ENCODE measurements at places on chromosomes 6 and 20. TPM values are rescaled to one million over a fixed set of nuclear protein-coding genes. Genes with fewer than 3 reads are reported as not detected.

- no peak for DNase-seq
Observed at GRCh38 chr6:170108890-170109587, 181.8 kb downstream of the DLL1 start.

- DNase-seq: no peak
Observed at GRCh38 chr6:136087986-136088385, 162.1 kb downstream of the MTFR2 start.

- DNase-seq: no peak
Observed at GRCh38 chr6:44006872-44007303, 120.4 kb downstream of the MRPL14 start.

DNA sequence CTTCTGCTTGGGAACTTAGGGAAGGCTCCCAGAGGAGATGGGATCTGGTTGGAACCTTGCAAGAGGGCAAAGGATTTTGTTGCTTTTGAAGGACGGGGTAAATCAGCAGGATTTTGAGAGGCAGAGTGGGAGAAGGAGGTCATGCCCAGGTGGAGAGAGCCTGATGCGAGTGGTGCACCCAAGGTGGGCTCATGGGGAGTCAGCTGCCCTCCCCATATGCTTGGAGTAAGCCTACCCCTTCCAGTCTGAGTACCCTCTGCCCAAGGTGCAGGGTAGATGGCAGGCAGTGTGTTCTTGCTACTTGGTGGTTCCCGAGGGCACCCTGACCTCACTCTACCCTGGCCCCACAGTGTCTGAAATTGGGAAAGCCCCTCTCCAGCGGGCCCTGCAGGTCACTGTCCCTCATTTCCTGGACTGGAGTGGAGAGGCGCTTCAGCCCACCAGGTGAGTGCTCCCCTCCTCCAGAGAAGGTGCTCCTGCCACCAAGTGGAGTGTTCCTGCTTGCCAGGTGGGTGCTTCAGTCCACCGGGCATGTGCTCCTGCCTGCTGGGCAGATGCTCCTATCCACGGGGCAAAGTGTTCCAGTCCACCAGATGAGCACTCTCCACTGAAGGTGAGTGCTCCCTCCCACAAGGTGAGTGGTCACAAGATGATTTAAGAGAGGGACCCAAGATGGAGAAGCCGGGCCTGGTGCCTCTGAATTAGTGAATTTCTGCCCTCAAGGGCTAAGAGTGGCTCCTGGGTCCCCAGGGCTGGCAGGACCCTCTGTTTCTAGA lies 3.4 kb downstream of the BPIFB2 start:
- no peak for DNase-seq

- no peak for DNase-seq
Observed at GRCh38 chr6:157464653-157465535, 83.9 kb downstream of the ZDHHC14 start.

GRCh38 chr6:121443971-121444541 lies 8.6 kb downstream of the GJA1 start:
- DNase-seq: no peak

DNA sequence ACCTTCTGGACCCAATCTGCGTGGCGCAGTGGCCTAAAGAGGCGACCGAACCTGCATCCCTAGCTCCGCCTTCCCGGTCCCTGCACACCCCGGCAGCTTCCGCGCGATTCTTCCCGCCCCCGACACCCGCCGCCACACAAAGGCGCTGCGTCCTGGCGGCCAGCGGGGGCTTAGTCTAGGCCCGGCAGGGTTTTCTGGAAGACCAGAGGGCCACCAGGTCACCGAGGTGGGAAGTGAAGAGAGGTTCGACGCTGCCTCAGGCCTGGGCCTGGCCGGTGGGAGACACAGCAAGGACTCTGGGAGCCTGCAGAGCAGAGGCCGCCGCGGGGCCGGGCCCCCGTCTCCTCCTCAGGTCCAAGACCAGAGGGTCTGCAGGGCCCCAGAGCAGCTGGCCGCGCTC lies 154.9 kb downstream of the OR2B2 start:
- no peak for DNase-seq

Gene OR10C1
- not detected for total RNA-seq

Gene TMX4
- 80.3 TPM for total RNA-seq

Gene SYTL3
- 0.89 TPM for total RNA-seq

Gene RNF182
- not detected for total RNA-seq

All from OCI-LY7 (cell line).